ENCODE measurements at places on chromosomes 16 and 17.

DNA sequence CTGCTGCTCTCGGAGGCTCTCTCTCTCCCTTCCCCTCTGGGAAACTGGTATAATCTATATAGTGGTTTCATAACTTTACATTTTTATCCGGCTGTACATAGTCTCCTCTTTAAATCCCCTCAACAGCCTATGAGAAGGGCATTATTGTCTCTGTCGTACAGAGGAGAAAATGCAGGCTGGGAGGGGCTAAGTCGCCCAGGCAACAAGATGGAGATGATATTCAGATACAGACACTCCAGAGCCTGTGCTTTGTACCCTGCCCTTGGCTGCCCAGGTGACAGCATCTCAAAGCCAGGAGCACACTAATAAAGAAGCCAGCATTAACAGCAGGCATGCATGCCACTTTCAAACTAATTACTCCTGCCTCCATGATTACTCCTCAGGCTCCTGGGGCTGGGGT, 4.7 kb upstream of the EIF1 start:
- DNase-seq: no peak

- DNase-seq: peak; percentile 61
These were observed 10.3 kb downstream of the HIC1 start for GRCh38 chr17:2064980-2065785.

GRCh38 chr17:55437159-55437605, 15.5 kb upstream of the MMD start:
- DNase-seq: no peak

GRCh38 chr17:68867759-68868516, 87.3 kb downstream of the ABCA8 start:
- DNase-seq: no peak

DNA sequence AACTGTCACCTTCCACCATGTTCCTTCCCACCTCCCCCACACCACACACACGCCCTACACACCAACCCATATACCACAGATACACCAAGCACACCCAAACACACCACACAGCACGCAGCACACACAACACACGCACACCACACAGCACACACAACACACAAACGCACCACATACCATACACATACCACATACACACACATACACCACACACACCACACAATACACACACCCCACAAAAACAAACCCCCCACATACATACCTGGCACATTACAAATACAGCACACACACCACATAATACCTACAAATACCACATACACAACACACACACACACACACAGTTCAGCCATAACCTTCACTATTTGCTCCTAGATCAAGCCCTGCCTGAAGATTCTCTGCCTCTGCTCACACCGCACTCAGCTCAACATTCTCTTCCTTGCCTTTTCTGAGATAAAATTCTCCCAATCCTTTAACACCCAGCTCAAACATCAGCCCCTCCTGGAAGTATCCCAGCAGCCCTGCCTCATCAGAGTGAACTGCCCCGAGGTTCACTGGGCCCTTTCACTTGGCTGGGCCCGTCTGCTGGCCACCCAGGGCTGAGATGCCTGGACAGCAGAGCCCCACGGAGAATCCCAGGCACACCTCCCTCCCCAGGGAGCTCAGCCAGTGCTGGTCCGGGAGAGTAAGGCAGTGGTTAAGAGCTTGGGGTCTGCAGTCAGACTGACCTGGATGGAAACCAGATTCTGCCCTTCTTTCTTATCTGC, 31.9 kb upstream of the CPNE2 start:
- DNase-seq: no peak

DNA sequence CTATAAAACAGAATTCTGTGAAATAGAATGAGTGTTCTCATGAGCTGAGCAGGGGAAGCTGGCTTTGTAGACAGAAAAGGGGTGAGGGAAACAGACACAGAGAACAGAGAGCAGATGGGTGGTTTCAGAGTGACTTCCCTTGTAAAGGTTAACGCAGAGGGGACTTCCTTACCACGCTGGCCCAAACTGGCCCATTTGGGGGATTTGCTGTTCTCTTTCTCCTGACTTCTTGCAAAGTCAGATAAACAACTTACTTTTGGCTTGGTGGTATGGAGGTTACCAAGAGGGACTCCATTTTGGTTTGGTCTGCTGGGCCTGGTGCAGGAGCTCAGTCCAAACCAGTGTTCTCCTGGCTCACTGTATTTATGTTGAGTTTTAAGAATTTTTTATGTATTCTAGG, 48.4 kb downstream of the SEC14L1 start:
- no peak for DNase-seq

- no peak for DNase-seq
These were observed 25.8 kb upstream of the ABCC3 start for GRCh38 chr17:50608700-50609379.

DNA sequence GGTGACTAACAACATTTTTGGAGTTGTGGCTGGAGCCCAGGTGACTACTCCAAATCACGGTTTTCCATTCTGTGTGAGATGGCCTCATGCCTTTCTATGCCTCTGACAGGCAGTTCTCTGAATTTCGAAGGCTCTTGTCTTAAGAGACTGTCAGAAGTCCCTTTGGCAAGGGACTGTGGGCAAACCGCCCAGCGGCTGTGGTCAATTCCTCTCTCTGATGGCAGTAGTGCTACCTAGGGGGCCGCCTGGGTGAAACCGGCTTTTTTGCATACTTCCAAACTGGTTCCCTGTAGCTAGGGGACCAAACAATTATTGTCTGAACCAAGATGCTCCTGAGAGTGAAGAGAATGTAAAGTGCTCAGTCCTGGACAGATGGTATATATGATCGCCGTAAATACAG, 86.3 kb downstream of the SDR42E1 start:
- DNase-seq: no peak

GRCh38 chr16:31344712-31345111, 10.3 kb upstream of the ITGAX start:
- DNase-seq: no peak

DNA sequence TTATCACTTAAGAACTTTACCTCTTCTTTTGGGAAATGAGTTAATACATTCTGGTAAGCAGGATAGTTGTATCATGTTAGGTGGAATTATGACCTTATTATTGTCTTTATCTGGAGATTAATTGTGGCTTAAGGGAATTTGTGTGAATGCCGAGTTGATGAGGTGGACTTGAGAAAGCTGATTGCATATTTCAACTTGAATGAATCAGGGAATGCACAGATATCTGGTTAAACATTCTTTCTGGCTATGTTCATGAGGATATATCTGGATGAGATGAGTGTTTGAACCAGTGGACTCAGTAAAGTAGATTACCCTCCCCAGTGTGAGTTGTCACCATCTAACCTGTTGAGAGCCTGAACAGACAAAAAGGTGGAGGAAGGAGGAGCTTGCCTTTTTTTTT, 326.1 kb upstream of the GOT2 start:
- no peak for DNase-seq

DNA sequence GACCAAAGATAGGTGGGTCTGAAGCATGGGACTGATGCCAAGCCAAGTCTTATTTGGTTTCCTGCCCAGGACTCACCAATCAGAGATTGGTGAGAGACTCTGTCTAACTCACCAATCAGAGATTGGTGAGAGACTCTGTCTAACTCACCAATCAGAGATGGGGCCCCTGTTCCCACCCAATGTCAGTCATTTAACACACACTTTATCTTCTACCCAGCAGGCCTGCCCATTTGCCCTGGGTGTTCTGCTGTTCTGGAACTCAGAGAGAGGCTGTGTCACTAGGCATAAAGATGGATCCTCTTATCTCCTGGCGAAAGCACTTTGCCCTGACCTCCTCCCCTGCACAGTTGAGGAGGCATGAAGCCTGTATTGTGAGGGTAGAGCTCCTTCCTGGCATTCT, 5.4 kb upstream of the RHOT1 start:
- DNase-seq: no peak

DNA sequence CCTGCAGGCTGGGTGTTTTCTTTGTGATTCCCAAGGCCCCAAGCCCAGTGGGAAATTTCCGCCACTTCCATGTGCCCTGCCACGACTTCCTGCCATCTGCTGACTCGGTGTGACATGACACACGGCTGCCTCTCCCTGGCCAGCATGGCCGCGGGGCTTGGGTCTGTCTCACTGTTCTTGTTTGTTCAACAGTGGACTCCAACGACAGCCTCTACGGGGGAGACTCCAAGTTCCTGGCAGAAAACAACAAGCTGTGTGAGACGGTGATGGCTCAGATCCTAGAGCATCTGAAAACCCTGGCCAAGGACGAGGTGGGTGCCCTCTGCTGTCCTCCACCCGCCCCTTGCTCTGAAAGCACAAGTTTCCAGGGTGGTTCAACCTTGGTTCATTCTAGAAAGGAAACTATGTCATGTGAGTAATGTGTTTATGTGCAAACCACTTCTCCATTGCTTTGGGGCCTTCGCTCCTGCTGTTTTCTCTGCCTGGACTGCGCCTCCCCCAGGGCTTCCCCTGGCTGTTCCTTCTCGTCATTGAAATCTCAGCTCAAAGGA, 26.8 kb downstream of the KNOP1 start:
- no peak for DNase-seq

- DNase-seq: no peak
These were observed at the start of gene ASGR1 for GRCh38 chr17:7179317-7180254. Gene ASGR1, minus strand, starts transcription at chr17:7179370. Its CDS starts 807 bp downstream, at chr17:7178563.

GRCh38 chr16:66372898-66373155, 6.3 kb downstream of the CDH5 start:
- no peak for DNase-seq

DNA sequence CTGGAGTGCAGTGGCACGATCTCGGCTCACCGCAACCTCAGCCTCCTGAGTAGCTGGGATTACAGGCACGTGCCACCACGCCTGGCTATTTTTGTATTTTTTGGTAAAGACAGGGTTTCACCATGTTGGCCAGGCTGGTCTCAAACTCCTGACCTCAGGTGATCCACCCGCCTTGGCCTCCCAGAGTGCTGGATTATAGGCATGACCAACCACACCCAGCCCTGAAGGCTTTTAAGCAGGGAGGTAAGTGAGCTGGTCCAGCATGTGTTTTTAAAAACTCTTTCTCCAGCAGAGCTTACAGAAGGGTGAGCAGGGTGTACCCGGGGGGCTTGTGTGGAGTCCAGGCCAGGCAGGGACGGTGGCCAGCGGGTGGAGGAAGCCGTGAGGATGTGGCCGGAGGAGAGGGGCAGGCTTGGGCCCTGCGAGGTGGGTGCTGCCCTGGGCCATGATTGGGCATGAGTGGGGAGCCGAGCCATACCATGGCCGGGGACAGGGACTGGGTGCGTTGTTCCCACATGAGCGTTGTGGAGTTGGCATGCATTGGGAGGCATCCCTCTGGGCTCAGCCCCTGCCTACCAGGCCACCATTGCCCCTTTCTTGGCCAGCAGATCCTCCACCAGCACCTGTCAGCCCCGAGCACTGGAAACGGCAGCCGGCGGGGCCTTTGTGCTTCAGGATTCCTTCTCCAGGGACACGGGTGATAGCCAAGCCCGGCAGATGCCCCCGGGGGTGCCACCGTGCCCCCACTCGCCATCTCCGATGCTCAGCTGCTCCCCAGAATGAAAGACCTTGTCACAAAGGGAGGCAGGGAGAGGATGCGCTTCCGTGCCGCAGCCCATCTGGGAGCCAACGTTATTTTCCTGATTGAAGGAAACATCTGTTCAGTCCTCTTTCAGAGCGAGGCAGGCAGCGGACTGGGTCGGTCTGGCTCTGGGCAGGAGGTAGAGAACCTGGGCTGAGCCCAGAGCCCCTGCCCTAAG, 64.5 kb downstream of the RAI1 start:
- no peak for DNase-seq

DNA sequence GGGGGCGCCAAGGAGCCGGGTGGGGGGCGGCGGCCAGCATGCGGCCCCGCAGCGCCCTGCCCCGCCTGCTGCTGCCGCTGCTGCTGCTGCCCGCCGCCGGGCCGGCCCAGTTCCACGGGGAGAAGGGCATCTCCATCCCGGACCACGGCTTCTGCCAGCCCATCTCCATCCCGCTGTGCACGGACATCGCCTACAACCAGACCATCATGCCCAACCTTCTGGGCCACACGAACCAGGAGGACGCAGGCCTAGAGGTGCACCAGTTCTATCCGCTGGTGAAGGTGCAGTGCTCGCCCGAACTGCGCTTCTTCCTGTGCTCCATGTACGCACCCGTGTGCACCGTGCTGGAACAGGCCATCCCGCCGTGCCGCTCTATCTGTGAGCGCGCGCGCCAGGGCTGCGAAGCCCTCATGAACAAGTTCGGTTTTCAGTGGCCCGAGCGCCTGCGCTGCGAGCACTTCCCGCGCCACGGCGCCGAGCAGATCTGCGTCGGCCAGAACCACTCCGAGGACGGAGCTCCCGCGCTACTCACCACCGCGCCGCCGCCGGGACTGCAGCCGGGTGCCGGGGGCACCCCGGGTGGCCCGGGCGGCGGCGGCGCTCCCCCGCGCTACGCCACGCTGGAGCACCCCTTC, 484 bp downstream of the FZD2 start:
- no peak for DNase-seq

DNA sequence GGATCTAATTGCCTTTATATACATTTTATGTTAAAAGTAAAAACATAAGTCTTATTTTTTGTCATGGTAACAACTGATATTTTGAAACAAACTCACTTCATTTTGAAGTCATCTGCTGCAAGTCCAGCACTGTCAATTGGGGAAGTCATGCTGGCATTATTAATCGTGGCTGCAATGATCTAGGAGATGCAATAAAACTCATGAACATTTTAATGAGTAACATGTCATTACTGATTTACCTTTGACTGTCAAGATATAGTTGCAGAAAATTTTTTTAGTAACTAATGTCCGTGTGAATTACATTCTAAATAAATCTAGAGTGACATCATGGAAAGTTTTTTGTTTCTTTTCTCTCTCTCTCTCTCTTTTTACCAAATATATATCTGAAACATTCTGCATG, 17.3 kb upstream of the KRT24 start:
- DNase-seq: no peak

DNA sequence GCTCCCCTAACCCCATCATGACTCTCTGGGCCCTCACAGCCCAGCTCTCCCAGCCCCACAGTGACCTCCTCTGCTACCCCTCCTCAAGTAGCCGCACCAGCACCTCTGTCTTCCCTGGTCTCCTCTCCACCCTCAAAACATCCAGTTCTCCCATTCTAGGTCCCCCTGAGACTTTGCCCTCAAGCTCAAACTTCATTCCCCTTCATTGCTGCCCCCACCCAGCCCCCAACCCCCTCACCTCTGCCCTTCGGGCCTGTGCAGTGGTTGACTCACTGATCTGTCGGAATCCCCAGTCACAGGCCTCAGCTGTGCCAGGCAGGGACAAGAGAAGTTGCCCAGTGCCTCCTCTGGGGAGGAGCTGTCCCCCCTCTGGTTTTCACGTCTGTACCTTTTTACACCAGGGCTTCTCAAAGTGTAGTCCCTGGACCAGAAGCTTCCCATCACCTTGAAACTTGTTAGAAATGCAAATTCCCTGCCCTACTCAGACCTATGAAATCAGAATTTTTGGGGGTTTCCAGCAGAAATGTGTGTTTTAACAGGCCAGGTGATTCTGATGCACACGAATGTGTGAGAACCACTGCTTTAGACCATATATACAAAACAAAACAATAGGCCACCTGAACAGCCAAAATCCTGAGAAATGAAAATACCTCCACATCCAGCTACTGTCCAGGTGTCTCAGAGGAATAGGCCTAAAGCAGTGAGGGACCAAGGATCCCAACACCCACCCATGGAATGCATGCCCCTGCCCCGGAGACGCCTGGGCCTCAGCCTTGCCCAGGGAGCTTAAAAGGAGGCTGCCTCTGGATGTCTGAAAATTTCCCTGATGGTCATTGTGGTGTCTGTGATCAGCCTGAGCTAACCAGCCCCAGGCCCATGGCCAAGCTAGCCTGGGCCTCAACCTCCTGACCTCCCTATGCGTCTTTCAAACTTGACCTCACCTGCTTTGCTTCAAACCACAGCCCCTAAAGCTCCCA, 853 bp upstream of the DOK4 start:
- no peak for DNase-seq
